ENCODE measurements at places on chromosomes 12 and 14.

DNA sequence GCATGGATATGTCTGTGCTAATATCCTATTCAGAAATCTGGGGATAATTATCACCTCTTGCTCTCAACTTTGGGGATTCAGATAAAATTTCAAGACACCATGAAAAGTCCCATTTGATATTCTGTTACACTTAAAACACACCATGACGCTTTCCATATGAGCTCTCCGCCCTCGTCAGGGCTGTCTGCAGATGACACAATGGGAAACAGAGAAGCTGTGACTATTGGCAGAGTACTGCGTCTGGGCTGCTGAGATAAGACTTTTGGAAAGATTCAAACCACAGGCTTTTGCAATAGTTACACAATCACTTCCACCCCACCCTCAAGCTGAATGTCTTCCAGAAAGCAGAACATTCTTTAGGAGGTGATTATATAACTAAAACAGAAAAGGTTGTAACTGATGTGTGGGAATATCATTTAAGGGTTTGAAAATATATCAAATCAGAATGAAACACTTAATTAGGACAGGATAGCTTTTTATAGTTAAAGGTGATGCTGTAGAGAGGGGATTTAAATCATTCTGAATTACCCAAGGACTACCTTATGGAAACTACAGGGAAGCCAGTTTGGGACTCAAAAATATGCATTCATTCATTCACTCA is 75.3 kb upstream of the TMPO start:
- peak; percentile 66 for DNase-seq

DNA sequence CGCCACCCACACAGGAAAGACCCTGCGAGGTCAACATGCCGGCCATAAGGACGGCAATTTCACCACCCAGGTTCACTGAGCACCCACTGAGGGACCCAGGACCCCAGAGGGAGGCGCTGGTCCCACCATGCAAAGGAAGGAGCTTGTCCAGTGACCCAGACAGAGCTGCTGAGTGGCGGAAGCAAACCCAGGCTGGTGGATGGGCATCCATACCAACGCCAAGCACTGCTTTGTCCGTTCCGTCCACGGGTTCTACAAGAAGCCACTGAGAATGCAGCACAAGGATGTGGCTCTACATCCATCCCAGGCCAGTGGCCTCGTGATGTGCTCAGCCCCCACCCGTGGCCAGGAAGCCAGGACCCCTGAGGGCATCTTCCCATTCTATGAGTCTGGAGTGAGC is 23.8 kb upstream of the GOLGA3 start:
- no peak for DNase-seq

GRCh38 chr12:94157981-94158411 is 9.6 kb downstream of the PLXNC1 start:
- DNase-seq, result no peak

- DNase-seq, result no peak
Observed at GRCh38 chr12:29709054-29709453, 74.7 kb downstream of the TMTC1 start.

DNA sequence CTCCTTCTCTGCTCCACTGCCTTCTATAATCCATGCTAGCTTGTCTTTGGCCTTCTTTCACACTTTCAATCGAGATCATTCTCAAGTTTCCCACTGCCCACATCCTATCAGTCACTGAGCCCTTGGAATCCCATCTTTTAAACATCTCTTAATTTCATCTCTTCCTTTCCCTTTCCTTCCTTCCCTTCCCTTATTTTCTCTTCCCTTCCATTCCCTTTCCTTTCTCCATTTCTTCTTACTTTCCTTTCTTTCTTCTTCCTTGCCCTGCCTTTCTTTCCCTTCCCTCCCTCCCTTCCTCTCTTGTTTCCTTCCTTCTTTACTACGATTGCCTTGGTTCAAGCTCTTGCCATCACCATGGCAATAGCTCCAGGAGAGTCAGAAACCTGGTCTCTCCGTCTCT is 183.8 kb downstream of the EMP1 start:
- DNase-seq, result no peak

DNA sequence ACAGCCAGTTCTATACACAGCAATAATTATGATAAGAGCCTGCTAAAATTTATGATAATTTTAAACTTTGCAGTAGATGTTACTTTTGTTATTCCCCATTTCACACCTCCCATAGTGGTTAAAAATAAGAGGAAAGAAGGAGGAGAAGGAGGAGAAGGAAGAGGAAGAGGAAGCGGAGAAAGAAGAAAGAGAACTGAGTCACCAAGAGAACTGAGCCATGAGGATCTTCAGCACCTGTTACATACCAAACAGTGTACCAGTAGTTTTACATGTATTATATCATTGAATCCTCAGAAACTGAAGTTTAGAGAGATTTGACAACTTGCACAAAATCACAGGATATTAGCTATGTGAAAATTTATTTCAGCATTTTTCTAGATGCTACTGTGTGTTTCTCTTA is 3.9 kb downstream of the CD163 start:
- no peak for DNase-seq

GRCh38 chr14:23441076-23441475 is 5.6 kb upstream of the MYH7 start:
- no peak for DNase-seq

GRCh38 chr14:51478175-51478621 is 173.5 kb upstream of the FRMD6 start:
- no peak for DNase-seq

- DNase-seq, result no peak
Observed at GRCh38 chr12:64160711-64161060, 61.4 kb downstream of the KICS2 start.

- no peak for DNase-seq
Observed at GRCh38 chr12:82896979-82897378, 210.3 kb downstream of the TMTC2 start.

GRCh38 chr14:63666335-63666734 is 24.7 kb upstream of the WDR89 start:
- no peak for DNase-seq

DNA sequence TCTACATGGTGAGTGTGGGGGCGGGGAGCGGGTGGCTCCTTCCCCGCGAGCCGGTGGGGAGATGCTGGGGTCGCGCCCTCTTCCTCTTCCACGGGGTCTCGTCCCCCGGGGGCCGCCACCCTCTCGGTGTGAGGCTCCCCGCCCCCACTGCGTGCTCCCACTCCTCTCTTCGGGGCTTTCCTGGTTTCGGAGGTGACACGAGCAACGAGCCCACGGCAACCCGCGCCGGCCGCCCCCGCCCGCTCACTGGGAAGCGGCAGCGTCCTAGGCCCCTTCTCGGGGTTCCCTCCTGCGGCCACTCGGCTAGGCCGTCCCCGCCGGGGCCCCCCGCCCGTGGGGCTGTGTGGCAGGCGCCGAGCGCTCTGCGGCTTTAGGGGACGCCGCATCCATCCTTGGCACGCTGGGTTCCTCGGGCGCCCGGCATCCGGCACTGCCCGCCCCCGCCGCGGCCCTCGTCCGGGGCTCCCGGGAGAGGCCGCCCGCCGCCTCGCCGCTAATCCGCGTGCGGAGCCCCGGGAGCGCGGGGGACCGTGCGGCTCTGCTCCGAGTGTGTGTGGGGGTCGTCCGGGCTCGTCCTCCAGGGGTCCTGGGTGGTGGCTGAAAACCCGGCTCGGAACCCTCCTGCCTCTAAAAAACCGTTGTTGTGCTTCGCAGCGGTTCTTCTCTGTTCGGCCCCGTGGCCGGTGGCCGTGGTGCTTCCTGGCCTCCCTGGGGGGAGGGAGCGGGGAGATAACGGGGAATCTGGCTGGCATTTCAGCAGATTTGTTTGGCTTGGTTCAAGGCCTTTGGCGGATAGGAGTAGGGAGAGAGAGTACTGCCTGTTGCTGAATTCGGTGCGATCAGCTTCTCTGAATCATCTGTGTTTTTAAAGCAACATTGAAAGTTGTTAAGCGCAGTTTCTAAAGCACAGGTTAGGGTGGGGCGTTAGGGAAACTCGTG is 1.0 kb downstream of the PCNX1 start:
- peak; percentile 72 for DNase-seq

DNA sequence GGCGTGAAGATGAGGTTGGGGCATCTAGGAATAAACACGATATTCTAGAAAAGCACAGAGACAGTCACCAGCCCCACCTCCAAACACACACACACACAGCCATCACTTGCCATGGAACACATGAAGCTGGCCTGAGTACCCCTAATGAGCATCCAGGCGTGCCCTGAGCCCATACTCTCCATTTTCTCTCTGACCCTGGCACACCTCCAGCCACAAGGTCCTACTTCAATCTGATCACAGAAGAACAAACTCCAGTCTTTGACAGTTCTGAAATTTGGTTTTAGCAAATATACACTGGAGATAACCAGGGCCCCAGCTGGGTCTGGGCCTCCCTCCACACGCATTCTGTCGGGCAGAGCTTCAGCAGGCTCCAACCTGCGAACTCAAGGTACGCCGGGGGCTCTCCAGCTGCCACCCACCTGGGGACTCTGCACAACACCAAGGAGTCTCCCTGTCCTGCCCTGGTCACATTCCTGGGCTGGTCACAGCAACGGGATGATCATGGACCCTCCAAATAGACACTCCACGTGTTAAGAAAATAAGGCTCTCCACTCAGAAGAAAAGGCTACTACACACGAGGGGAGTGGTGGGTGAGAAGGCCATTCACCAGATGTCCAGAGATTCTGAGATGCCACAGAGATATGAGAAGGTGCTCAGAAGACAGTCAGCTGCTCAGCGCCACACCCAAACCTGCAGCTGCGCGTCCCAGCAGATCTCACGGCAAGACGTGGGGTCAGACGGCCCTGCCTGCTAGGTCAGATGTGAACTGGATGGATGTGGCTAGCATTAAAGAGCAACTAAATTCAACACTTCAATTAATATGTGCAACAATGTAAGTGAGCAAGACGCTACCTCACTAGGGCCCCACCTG is 57.0 kb upstream of the PNMA1 start:
- DNase-seq, result no peak

GRCh38 chr12:72547573-72547972 is 275.4 kb downstream of the TRHDE start:
- no peak for DNase-seq

DNA sequence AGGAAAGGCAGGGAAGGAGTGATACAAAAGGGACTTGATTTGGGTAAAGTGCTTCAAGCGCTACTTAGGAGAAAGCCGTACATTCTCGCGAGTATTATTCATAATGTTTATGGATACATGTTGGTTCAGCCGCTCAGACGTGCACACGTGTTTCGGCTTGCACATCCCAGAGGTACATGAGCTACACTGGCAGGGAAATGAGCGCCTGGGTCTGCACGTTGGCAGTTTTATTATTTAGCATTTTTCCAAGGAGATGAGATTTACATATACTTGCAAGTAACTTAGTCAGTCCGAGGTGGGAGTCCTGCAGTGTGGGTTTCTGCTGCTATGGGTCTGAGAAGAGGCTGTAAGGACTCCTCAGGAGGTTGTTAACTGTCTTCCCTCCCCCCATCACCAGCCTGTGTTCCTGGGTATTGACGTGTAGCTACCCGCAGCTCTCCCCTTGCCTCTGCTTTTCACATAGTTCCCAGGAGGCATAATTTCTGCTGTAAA is 1.5 kb downstream of the PRKCH start:
- no peak for DNase-seq

GRCh38 chr14:68854421-68854820 is 61.6 kb upstream of the ZFP36L1 start:
- no peak for DNase-seq

- DNase-seq, result no peak
Observed at GRCh38 chr12:102474438-102475064, 5.8 kb downstream of the IGF1 start.

DNA sequence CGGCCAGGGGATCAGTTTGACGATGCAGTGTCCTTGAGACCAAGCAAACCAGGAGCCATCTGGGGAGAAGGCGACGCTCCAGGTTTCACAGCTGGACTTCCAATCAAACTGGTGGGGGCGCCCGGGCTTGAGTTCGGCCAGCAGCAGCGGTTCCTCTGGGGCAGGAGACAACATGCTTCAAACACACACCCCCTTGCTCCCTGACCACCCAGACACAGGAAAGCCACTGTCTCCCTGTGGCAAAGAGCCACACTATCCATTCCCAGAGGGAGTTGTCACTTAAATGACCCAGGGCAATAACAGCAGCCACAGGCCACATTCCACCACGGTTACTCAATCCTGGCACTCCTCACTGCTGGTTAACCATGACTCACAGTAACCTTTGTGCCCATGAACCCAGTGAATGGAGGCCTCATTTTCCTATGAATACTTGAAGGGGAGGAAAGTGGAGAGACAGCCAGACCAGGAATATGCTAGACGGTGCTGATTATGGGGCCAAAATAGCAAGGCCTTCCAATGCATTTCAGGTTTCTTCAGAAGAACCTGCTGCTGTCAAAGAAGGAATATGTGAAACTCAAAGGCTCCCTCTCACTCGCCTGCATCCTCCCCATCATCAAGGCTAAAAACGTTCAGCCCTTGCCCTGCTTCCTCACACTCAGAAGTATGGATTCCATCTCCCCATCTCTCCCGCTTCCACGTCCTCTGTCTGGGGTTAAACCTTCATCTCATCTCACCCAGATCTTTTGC is 8.5 kb downstream of the WSB2 start:
- peak; percentile 75 for DNase-seq

GRCh38 chr12:123043536-123044001 is 63.1 kb downstream of the ARL6IP4 start:
- peak; percentile 93 for DNase-seq

DNA sequence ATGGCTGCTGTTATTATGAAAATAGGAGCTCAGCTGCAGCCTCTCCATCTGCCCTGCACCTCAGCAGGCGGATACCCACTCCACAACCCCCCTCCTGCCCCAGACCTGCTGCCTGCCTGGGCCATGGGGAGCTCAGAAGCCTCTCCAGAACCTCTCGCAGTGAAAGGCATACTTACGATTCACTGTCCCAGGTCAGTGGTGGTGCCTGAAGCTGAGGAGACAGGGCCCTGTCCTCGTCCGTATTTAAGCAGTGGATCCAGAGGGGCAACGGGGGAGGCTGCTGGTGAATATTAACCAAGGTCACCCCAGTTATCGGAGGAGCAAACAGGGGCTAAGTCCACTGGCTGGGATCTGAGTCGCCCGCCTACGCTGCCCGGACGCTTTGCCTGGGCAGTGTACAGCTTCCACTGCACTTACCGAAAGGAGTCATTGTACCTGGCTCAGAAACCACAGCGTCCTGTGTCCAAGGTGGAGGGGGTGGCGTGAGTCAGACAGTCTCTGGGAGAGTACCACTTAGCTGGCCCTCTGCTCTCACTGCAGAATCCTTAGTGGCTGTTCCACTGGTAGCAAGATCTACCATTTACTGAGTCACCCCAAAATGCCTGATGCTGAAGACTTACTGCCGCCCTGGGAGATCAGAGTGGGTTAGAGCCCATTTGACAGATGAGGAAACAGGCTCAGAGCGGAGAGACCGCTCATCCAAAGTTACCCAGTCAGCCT is at the start of gene SERPINA1:
SERPINA1 (minus strand) TSS at position 219 of the 720 bp plus-strand sequence. CDS start 5,365 bp downstream, outside the sequence.
- no peak for DNase-seq

DNA sequence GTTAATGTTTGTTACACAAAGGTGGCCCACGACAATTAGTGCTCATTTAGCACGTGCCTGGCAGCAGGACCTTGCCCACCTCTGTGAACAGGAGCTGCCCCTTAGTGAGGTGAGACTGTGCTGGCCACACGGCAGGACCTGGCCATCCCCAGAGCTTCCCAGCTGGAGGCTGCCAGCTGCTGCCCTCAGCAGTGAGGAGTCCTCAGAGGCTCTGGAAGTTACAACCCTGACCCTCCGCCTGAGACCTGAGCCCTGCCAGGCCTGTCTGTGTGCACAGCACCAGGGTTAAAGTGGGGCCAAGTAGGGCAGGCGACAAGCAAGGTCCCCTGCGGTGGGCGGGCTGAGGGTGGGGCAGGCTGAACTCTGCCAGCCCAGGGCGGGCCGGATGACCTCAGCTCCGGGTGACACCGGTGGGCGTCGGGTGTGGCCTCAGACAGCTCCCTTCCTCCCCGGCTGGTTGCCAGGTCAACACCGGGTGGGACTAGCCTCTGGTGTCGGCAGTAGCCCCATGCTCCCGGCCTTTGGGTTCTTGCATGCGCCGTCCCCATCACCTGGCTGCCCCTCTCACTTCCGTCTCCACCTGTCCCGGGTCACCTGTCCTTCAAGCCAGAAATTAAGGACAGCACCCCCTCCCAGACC is 9.2 kb upstream of the LBHD2 start:
- peak; percentile 86 for DNase-seq

Data from left ventricle myocardium superior (tissue), 1 donor.